ENCODE measurements at places on chromosomes 7 and 10. TPM values are rescaled to one million over a fixed set of nuclear protein-coding genes. Genes with fewer than 3 reads are reported as not detected.

- peak; percentile 83 for DNase-seq
Observed at GRCh38 chr7:26398756-26399509, 107.3 kb downstream of the SNX10 start.

GRCh38 chr7:140404565-140405065, 757 bp downstream of the RAB19 start:
- DNase-seq: no peak

DNA sequence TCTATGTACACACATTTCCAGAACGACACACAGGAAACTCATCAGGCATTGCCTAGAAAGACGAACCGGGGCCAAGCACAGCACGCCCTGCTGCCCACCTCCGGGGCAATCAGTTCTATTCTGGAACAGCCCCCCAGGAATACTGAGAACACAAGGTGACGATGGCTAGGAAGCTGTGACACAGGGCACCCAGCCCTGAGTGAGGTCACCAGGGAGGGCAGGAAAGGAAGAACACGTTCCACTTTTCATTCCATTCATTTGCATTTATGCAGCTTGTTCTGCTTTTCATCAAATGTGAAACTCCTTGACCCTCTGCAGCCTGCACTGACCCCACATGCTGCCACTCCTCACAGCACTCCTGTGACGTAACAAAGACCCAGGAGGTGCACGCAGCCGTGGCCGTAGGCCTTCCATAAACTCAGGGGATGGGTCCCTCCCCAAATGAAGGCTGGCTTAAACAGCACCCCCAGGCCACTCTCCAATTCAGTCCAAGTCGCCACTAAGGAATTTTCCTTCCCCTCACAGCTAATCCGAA, 28.9 kb downstream of the MAD1L1 start:
- DNase-seq: peak; percentile 53

DNA sequence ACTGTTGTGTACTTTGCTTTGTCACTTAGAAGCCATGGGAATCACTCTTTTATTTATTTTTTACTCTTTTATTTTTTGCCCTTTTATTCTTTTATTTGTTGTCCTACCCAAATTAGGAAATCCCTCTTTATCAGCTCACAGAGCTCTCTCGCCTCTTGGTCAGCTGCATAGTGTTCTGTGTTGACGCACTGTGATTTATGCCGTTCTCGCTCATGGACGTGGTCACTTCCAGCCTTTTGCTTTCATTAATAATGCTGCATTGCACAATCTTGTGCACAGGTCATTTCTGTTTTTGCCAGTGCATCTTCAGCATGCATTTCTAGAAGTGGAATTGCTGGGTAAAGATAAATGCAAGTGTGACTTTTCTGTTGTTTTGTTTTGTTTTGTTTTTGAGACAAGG, 42.3 kb downstream of the FBH1 start:
- no peak for DNase-seq

GRCh38 chr7:36303202-36304098, 86.2 kb upstream of the ANLN start:
- peak; percentile 97 for DNase-seq

DNA sequence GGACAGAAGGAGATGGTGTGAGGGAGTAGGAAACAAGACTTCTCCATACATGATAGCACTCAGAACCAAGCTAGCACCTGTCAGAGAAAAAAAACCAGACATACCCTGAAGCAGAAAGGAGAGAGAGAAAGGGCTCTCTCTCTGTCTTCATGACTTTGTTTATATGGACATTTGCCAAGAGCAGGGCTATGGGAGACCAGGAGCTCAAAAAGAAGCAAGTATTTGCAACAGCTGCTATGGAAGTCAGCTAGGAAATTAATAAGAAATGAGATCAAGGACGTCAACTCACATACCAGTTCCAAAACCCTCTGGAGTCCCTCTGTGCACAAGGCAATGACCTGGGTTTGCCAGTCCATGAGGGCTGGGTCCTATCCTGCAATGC, 111.6 kb downstream of the SGMS1 start:
- no peak for DNase-seq

DNA sequence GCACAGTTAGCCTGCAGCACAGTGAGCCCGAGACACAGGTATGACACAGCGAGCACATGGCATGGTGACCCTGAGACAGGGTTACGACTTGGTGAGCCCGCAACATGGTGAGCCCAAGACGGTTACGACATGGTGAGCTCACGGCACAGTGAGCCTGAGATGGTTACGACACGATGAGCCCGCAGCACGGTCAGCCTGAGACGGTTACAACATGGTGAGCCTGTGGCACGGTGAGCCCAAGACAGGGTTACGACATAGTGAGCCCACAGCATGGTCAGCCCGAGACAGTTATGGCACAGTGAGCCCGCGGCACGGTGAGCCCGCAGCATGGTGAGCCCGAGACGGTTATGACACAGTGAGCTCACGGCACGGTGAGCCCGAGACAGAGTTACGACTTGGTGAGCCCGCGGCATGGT, 156.1 kb downstream of the MAD1L1 start:
- no peak for DNase-seq

GRCh38 chr10:70052462-70053217, at the start of gene MACROH2A2:
Gene MACROH2A2 (plus strand): TSS chr10:70052846. CDS start chr10:70075659, 22,813 bp downstream.
- DNase-seq: peak; percentile 89

GRCh38 chr10:4684434-4684833, 141.6 kb upstream of the AKR1E2 start:
- no peak for DNase-seq

GRCh38 chr7:123692471-123692877, 36.8 kb downstream of the LMOD2 start:
- no peak for DNase-seq

DNA sequence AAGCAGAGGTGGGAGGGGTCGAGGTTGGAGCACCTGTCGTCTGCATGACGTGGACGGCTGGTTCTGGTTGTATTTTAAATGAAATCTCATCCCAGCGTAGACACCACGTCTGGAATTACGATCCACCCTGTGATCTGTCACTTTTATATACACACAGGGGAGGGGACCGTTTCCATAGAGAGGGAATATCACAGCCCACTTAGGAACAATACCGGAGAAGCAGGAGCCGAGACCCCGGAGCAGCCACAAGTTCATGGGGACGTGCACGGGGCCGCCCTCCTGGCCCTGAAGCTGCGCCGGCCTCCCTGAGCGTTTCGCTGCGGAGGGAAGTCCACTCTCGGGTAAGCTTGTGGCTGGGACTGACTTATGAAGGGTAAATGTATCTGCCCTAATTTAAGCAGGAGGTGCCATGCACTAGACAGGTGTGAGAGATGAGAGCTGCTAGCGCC, at the start of gene UCN3:
Gene UCN3 (plus strand): TSS at position 77 of the 449 bp plus-strand sequence. CDS start 8,755 bp downstream, outside the sequence.
- no peak for DNase-seq

PON1 gene
- polyA plus RNA-seq: not detected

TRIL gene
- polyA plus RNA-seq: 0.18 TPM

WDFY4 gene
- not detected for polyA plus RNA-seq

MRPS24 gene
- 235 TPM for polyA plus RNA-seq

SCIN gene
- polyA plus RNA-seq: 0.02 TPM

AKR1B15 gene
- polyA plus RNA-seq: not detected

Measured in SK-N-SH (cell line).